ENCODE measurements at places on chromosomes 7 and 10.
A peak's percentile ranks its signal among the peaks of the same experiment; 100 is the strongest.

- no peak for DNase-seq
Measured at GRCh38 chr10:26199841-26200240, 16.7 kb upstream of the GAD2 start.

DNA sequence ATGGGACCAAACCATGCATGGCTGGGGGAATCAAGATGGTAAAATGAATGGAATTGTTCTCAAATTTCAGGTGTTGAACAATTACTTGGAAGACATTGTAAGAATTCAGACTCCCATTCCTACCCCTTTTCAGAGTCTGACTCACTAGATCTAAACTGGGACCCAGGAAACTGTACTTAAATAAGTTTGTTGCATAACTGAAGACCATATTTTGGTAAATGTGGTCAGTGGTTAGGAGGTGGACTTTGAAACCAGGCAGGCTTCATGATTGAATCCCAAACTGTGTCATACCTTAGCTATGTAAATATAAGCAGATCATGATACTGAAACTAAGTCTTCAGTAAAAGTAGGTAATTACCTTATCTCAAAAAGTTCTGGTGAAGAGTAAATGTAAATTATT, 41.7 kb downstream of the ZWINT start:
- DNase-seq: no peak

- peak; percentile 90 for DNase-seq
Measured at GRCh38 chr10:77970869-77971803, 44.6 kb upstream of the DLG5 start.

- no peak for DNase-seq
Measured at GRCh38 chr10:77836299-77836820, 90.2 kb downstream of the DLG5 start.

DNA sequence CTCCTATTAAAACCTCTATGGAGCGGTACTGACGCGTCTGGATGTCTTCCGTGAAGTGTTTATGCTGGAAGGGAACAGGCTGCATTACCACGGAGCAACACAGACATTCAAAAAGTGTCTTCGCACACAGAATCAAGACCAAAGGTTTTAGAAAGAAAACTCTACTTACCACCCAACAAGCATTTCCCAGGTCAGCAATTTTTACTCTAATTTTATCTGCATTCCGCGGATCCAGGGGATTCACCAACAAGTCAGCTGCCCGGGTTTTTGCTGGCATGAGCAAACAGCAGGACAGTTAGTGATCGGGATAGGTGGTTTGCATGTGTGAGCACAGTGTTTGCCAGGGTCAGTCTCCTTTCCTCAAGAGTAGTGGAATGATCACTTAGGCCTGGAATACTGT, 118.8 kb downstream of the KMT2E start:
- DNase-seq: no peak

DNA sequence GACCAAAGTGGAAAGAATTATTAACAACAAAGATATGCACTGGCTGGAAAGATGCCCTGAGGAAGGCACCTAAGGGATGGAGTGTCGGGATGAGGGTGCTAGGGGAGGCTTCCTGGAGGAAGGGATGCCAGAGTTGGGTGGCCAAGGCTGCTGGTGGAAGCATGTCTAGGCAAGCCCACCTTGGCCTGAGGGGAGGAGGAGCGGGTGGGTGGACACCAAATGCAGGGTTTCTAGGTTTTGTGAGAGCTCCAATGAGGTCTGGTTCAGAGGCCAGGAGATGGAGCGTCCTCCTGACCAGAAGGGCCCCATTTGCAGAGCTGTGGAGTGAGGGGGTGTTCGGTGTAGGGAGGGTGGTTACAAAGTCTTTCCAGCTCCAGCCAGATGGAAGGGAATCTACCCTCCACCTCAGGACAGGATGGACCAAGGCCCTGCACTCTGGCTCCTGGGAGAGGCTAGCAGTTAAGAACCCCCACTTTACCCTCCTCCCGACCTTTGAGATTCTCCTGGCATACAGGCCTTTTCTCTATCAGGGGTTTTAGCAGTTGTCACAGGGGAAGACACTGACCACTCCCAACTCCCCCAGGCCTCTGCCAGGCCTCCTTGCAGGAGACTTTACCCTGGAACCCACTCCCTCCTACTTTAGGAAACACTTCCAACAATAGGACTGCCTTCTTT, 3.0 kb upstream of the DDIT4 start:
- no peak for DNase-seq
